CD8-positive, alpha-beta memory T cell (primary cell): ENCODE measurements at places on chromosomes 2 and 18. TPM values are rescaled to one million over a fixed set of nuclear protein-coding genes. Genes with fewer than 3 reads are reported as not detected.

Gene STK39
- polyA plus RNA-seq, result 11.2 TPM

Gene EMX1
- polyA plus RNA-seq, result not detected

DNA sequence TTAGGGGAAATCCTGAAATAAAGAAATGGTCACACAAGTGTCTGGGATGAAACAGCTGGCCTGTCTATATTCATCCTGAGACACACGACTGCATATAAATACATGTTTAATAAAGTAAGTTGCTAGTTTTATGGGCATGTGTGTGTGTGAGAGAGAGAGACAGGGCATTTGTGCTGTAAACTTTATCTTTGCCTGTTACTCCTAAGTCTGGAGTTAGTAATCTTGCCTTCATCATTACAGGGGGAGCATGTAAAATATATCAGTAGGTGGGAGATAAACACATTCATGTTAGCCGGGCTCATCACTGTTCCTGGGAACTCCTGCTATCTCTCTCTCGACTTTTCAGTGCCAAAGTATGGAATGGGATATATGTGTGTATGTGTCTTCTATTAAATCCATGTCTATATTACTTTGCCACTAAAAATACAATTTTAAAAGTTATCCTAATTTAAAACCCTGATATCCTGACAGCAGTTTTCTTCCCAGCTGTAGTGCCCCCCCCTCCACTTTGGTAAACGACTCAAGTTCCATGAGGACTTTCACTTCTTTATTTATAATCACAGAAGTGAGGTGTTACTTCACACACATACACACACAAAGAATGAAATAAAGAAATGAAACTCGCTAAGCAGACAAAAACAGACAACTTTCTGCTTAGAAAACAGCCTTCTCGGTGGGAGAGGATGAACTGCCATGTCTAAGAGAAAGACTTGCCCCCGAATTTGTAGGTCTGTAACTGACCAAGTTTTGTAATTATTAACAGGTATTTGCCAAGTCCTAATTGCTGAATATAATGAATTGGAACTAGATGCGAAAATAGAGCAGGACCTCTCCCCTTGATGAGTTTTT, 947 bp downstream of the ZEB2 start:
- no peak for DNase-seq
- peaks cover 43% of the 10 kb centered on the region for H3K27me3 ChIP-seq
- H3K27ac ChIP-seq, result peak overlapping the region; percentile 94
- no peaks in the 10 kb centered on the region for H3K36me3 ChIP-seq
- peak overlapping the region; percentile 70 for H3K4me3 ChIP-seq
- peaks cover 44% of the 10 kb centered on the region for H3K4me1 ChIP-seq

- H3K27me3 ChIP-seq, result no peaks in the 10 kb centered on the region
- H3K27ac ChIP-seq, result no peak overlapping the region
- no peaks in the 10 kb centered on the region for H3K36me3 ChIP-seq
- DNase-seq, result no peak
- H3K4me1 ChIP-seq, result no peaks in the 10 kb centered on the region
- H3K4me3 ChIP-seq, result no peak overlapping the region
Observed at GRCh38 chr2:105258835-105259350, 17.4 kb downstream of the GPR45 start.

Gene FIGN
- not detected for polyA plus RNA-seq

GRCh38 chr2:65456064-65456463, 23.7 kb upstream of the SPRED2 start:
- no peaks in the 10 kb centered on the region for H3K27me3 ChIP-seq
- H3K36me3 ChIP-seq, result no peaks in the 10 kb centered on the region
- no peak overlapping the region for H3K27ac ChIP-seq
- H3K4me3 ChIP-seq, result no peak overlapping the region

DNA sequence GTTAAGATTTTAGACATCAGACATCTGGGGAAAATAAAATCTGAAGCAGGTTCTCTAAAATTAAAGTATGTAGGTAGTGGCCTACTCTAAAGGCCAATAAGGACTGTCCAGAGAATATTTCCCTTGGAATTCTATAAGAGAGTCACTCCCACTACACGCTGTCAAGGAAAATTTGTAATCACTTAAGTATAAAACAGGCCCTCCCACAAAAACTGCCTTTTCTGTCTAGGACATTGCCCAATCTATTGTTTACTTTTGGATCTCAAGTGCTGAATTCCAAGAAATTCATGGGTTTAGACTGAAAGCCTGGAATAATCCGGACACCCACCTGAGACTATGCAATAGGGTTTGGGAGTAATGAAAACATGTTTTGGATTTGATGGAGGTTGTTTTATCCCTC, 1.7 kb upstream of the SRBD1 start:
- no peak overlapping the region for H3K27ac ChIP-seq
- no peaks in the 10 kb centered on the region for H3K36me3 ChIP-seq
- H3K27me3 ChIP-seq, result no peaks in the 10 kb centered on the region

- H3K4me3 ChIP-seq, result no peak overlapping the region
- H3K36me3 ChIP-seq, result no peaks in the 10 kb centered on the region
- H3K4me1 ChIP-seq, result no peaks in the 10 kb centered on the region
- no peaks in the 10 kb centered on the region for H3K27me3 ChIP-seq
- no peak for DNase-seq
Observed at GRCh38 chr2:239695106-239695727, 294.4 kb upstream of the HDAC4 start.

- H3K27me3 ChIP-seq, result no peaks in the 10 kb centered on the region
- no peak overlapping the region for H3K4me3 ChIP-seq
- H3K36me3 ChIP-seq, result no peaks in the 10 kb centered on the region
- no peaks in the 10 kb centered on the region for H3K4me1 ChIP-seq
- no peak overlapping the region for H3K27ac ChIP-seq
Observed at GRCh38 chr2:200130762-200131166, 175.4 kb downstream of the MAIP1 start.

- no peaks in the 10 kb centered on the region for H3K36me3 ChIP-seq
- no peaks in the 10 kb centered on the region for H3K27me3 ChIP-seq
- no peak overlapping the region for H3K4me3 ChIP-seq
- no peak for DNase-seq
- H3K4me1 ChIP-seq, result no peaks in the 10 kb centered on the region
Observed at GRCh38 chr2:85160966-85161960, 28.1 kb downstream of the TCF7L1 start.

DNA sequence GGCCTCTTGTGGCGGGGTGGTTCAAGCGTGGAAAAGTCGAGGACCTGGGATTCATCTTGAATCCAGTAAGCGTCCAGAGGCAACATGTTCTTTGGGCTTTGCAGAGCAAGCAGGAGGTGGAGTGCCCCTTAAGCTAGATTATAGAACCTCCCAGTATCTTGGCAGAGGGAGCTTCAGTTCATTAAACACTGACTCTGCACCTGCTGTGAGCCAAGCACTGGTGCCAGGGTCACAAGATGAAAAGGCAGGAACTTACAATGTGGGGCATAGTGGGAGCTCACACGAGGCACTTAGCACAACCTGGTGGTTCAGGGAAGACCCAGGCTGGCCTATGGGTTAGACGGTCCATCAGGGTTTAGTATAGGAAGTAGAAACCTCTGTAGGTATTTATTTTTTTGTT, 7.4 kb upstream of the FZD5 start:
- no peaks in the 10 kb centered on the region for H3K4me1 ChIP-seq
- H3K27me3 ChIP-seq, result no peaks in the 10 kb centered on the region
- no peak for DNase-seq
- H3K4me3 ChIP-seq, result no peak overlapping the region
- H3K27ac ChIP-seq, result no peak overlapping the region

DNA sequence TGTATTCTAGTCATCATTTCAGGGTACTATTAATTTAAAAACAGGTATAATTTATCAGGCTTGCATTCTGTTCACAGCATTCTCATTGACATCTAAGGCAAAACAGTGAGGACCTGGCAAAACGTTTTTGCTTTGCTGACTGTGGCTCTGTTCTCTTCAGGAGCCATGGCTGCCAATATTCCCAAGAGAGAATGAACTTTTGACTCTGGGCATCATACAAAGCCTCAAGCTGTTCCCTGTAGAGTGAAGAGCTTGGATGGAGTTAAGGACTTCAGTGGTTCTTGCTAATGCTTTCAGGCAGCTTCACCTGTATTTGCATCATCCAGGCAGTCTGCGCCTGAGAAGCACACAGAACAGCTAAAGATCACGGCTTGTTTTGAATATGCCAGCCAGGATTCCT, 65.9 kb upstream of the CAVIN2 start:
- no peak overlapping the region for H3K27ac ChIP-seq
- H3K4me1 ChIP-seq, result no peaks in the 10 kb centered on the region
- H3K27me3 ChIP-seq, result no peaks in the 10 kb centered on the region
- DNase-seq, result no peak
- H3K4me3 ChIP-seq, result no peak overlapping the region
- H3K36me3 ChIP-seq, result no peaks in the 10 kb centered on the region

Gene HJURP
- polyA plus RNA-seq, result not detected

DNA sequence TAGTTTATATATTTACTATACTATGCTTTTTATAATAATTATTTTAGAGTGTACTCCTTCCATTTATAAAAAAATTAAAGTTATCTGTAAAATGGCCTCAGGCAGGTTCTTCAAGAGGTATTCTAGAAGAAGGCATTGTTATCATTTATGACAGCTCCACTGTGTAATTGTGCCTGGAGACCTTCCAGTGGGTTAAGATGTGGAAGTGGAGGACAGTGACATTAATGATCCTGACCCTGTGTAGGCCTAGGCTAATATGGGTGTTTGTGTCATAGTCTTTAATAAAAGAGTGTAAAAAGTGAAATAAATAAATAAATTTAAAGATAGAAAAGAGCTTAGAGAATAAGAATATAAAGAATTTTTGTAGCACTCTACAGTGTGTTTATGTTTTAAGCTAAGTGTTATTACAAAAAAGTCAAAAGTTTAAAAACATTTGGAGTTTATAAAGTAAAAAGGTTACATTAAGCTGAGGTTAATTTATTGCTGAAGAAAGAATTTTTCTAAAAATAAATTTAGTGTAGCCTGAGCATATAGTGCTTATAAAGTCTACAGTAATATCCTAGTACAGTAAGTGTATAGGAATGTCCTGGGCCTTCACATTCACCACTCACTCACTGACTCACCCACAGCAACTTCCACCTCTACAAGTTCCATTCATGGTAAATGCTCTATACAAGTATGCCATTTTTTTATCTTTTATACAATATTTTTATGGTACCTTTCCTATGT, 190.0 kb upstream of the SESTD1 start:
- no peak overlapping the region for H3K4me3 ChIP-seq
- DNase-seq, result no peak
- H3K36me3 ChIP-seq, result no peaks in the 10 kb centered on the region
- H3K27ac ChIP-seq, result no peak overlapping the region
- H3K27me3 ChIP-seq, result no peaks in the 10 kb centered on the region
- no peaks in the 10 kb centered on the region for H3K4me1 ChIP-seq

Gene CRYGD
- polyA plus RNA-seq, result not detected

DNA sequence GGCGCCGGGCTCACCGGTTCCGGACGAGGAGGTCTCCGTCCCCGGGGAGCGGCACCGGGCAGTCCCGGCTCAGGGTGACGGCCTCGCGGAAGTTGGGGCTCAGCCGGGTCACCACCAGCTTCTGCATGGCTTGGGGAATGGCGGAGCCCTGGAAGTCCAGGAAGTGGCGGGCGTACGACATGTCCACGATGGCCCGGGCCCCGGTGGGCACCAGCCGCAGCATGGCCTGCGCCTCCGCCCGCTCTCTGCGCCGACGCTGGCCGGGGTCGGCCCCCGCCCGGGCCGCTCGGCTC, 157 bp downstream of the PTGR3 start:
- peak overlapping the region; percentile 60 for H3K4me3 ChIP-seq
- no peaks in the 10 kb centered on the region for H3K36me3 ChIP-seq
- no peaks in the 10 kb centered on the region for H3K27me3 ChIP-seq
- peak overlapping the region; percentile 55 for H3K27ac ChIP-seq

- H3K27ac ChIP-seq, result peak overlapping the region; percentile 54
- DNase-seq, result peak; percentile 64
- no peaks in the 10 kb centered on the region for H3K27me3 ChIP-seq
- peaks cover 17% of the 10 kb centered on the region for H3K4me1 ChIP-seq
Observed at GRCh38 chr2:10042301-10043161, 819 bp upstream of the KLF11 start.

DNA sequence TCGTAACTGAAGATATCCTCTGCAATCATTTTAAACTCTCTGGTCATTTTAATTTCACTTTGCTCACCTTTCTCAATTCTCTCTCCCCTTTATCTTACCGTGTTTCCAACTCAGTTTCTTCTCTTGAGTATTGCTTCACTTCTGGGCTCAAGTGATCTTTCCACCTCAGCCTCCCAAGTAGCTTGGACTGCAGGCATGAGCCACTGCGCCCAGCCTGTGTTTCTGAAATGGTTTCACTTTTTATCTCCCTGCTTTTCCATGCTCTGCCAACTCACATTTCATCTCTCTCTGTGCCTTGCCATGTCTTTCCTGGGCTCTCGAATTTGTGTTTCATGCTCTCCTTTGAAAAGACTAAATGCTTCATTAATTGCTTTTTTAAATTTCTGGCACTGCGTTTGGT, 30.5 kb upstream of the TMEM131 start:
- no peak for DNase-seq
- no peaks in the 10 kb centered on the region for H3K27me3 ChIP-seq
- no peak overlapping the region for H3K27ac ChIP-seq
- H3K4me3 ChIP-seq, result no peak overlapping the region

DNA sequence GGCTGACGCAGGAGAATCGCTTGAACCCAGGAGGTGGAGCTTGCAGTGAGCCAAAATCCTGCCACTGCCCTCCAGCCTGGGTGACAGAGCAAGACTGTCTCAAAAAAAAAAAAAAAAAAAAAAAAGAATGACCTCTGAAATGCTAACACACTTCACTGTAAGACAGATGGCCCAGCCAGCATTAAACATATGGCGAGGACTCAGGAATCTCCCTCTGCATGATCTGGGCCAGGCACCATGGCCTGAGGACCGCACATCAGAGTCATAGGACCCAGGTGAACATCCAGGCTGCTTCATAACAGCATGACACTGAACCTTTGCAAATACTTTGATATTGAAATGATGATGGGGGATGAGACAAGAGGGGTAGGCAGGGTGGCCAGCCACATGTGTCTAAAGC, 56.1 kb upstream of the DNMT3A start:
- no peak overlapping the region for H3K27ac ChIP-seq
- H3K27me3 ChIP-seq, result no peaks in the 10 kb centered on the region
- H3K4me1 ChIP-seq, result no peaks in the 10 kb centered on the region
- no peak for DNase-seq

Gene GCFC2
- polyA plus RNA-seq, result 27.3 TPM

- H3K27ac ChIP-seq, result no peak overlapping the region
- no peak overlapping the region for H3K4me3 ChIP-seq
- H3K36me3 ChIP-seq, result no peaks in the 10 kb centered on the region
- H3K27me3 ChIP-seq, result no peaks in the 10 kb centered on the region
Observed at GRCh38 chr18:5311301-5311989, 15.9 kb upstream of the ZBTB14 start.
